Breast epithelium (tissue), 4 donors: ENCODE measurements at places on chromosomes 12 and 14. TPM values are rescaled to one million over a fixed set of nuclear protein-coding genes. Genes with fewer than 3 reads are reported as not detected.

GRCh38 chr12:116565963-116566362 lies 6.8 kb downstream of the MAP1LC3B2 start:
- DNase-seq = no peak

GRCh38 chr12:53625373-53625945 lies 723 bp downstream of the ATF7 start:
- DNase-seq = no peak

- no peak for DNase-seq
Observed at GRCh38 chr14:64604001-64604400, 54.2 kb downstream of the PPP1R36 start.

- DNase-seq = no peak
Observed at GRCh38 chr14:29220566-29220965, 454.0 kb downstream of the FOXG1 start.

GRCh38 chr12:70555081-70555480 lies 82.1 kb downstream of the PTPRB start:
- no peak for DNase-seq

- no peak for DNase-seq
Observed at GRCh38 chr12:75571204-75571603, 59.8 kb upstream of the KRR1 start.

DNA sequence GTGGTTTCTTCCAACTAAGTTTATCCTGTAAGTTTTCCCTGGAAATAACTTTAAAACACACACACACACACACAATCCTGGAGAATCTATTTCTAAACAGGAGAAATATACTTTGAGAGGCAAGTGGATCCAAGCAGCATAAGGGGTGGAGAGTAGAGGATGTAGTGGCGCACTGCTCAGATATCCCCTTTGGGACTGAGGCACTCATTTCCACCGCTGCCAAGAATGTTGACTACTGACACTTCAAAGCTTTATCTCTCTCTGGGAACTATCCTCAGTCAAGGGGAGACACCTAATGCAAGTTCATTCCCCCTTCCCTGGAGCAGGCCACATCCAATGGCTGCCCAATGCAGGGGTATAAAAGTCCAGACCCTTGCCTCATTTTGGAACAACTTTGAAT lies 75.8 kb downstream of the CAPZA3 start:
- DNase-seq = no peak

DNA sequence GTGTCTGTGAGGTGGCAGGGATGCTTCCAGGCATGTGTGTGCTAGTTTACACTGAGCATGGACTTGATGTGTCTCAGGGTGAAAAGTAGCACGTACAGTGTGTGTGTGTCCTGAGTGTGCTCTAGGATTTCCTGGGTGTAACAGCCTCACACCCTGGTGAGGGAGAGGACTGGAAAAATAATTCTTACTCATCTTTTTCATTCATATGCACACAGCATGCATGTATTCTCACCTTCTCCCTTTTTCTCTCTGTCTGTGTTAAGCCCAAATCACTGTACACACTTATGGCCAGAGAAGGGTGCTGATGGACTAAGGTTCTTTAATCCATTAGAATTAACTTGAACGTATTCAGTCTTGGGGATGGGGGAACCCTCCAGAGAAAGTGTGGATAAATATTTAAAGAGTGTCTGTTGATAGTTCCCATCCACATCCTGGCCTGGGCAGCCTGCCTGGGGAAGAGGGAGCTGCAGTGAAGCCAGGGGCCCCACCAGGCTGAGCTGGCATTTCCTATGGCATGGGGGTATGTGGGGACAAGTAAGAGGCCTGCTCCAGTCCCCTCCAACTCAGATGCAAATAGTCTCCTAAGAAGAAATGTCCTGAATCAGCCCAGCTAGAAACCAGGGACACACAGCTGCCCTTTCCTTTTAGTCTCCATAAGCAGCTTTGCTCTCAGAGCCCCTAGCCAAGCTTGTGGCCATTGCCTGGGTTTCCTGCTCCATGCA lies 1.1 kb upstream of the HOXC8 start:
- DNase-seq = no peak

DNA sequence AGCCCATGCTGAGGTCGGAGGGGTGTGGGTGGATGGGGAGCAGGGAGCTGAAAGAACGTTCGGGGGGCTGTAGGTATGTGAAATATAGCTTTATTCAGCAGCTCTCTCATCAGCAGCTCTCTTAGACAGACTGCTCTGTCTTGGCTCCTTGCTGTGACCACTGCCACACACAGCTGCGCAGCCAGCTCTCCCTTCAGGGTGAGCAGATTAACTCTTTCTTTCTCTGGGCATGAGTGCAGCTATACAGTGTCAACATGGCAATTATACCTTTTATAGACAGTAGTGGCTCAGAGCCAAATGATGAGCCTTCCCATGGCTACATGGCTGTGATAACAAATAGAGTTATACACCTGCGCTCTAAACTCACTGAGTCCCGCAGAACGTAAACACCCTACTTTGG lies 137.7 kb upstream of the NEDD1 start:
- no peak for DNase-seq

GRCh38 chr12:25692115-25693035 lies 139.3 kb upstream of the LMNTD1 start:
- DNase-seq = no peak

DNA sequence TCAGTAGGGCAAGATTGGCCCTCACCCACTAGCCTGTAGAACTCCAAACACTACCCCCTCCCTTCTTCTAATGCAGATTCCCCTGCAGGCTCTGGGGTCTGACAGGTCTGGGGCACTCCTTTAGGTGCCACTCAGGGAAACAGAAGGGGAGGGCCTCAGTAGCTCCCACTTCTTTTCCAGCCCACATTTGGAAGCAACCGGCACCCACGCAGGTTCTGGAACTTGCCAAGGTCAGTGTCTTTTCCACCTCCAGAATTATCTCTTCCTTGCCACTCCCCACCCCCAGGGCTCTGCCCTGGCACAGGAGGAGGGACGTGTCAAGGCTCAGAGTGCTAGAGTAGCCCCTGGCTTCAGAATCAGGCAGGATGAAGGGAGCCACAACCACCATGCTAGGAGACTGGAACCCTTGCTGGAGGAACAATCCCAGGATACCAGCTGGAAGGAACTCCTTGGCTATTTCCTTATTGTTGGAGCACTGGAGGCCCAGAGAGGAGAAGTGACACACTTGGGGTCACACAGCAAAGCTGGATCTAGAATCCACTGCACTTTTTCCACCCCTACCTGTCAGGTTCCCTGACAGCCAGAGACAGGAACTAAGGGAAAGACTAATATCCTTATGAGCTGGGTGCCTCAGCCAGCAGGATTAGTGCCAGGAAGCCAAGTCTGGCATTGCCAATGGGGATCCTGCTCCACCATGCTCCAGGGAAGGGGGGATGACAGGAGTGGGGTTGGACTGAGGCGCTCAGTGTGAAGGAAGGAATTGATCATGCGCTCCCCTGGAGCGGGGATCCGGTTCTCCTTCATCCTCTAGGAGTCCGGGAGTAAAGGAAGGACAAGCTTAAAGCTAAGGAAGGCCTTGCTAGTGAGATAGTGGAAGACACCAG lies 1.8 kb upstream of the FIGNL2 start:
- DNase-seq = no peak

GRCh38 chr14:80167793-80168448 lies 43.4 kb downstream of the DIO2 start:
- no peak for DNase-seq

Gene SMIM41
- total RNA-seq = 1.3 TPM
